ENCODE measurements at places on chromosomes 5 and 9.

DNA sequence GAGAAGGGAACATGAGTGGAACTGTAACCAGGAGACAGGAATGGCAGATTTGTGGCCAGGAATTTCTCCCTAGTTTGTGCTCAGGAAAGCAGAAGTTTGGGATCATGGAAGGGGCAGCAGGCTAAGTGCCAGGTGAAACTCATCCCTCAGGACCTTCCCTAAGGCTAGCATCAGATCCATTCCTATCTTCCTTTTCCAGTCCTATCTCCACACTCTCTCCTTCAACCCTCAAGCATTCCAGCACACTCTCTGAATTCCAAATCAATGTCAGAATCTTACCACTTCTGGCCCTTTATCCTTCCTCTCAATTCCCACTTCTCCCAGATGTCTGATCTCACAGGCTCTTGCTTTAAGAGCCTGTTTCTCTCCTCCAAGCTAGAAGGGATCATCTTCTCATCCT lies 53.2 kb upstream of the GRIA1 start:
- DNase-seq: no peak

DNA sequence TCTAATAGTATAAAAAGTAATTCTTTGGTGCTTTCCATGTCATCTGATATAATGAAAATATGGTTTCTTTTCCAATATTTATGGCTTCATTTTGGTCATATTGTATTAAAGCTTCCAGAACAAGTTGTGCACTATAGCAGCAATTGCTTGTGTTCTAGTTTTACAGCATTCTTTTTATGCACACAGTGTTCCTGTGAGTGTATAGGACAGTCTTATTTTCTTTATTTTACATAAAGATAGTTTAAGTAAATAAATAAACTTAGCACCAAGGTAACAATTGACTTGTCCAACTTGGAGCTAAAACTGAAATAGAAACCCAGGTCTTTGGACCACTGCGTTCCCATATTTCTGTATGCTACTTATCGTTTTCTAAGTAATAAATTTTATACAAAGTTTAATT lies 38.9 kb downstream of the ATG10 start:
- DNase-seq: no peak

DNA sequence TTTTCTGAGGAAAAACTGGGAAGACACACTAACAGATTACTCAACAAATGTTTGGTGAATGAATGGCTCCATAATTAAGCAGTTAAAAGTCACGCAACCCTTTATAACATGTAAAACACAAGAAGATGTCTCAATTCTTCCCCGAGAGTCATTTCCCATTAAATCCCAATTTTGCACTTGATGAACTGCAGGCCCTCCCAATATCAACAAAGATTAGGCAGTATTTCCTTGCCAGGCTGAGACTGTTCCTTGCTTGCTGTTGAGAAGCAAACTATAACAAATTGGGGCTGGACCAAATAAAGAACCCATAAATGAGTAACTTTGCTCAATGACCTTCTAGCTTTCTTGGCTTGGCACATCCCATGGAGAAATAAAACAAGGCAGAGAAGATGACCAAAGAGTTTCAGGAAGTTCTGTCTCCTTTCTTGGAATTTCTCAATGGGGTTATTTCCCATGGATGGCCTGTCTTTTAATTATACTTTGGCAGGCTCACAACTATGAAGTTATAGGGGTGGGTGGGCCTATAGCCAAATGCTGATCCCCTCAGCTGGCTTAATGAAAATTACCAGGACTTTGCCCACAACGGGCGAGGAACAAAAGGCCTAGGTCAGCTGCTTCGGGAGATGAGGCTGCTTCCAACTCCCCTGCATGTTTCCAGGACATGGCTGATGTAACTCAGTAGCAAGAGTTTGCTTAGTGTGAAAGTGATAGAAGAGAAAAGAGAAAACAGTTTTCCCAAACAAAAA lies 243.1 kb upstream of the RFX3 start:
- DNase-seq: no peak

GRCh38 chr5:88658886-88659285 lies 224.1 kb downstream of the MEF2C start:
- DNase-seq: no peak
